SHP77 (cell line): ENCODE measurements at places on chromosomes 5 and 9.

GRCh38 chr5:58818465-58818864 lies 235.6 kb downstream of the RAB3C start:
- DNase-seq, result no peak

- no peak for DNase-seq
These were observed 99.0 kb upstream of the DAB2 start for GRCh38 chr5:39523821-39524220.

GRCh38 chr5:85647349-85648127 lies 970.2 kb upstream of the COX7C start:
- no peak for DNase-seq

GRCh38 chr9:81455462-81456219 lies 233.7 kb downstream of the TLE1 start:
- DNase-seq, result no peak

DNA sequence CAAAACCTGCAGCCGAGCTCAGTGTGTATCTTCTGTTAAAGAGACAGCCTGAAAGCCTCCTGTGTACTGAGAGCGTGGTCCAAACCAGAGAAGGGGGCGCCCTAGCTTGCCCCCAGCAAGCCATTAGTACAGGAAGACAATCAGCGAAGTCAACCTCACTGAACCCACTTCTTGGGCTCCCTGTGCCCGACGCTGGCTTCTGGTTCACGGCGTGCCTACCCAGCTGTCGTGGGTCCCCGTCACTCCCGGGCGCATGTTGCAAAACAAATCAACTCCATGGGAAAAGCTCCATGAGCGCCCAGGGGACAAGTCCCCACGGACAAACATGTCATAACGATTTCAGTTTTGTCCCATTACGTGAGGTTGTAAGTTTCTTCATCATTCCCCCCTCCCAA lies 326.9 kb downstream of the SH3GL2 start:
- no peak for DNase-seq

DNA sequence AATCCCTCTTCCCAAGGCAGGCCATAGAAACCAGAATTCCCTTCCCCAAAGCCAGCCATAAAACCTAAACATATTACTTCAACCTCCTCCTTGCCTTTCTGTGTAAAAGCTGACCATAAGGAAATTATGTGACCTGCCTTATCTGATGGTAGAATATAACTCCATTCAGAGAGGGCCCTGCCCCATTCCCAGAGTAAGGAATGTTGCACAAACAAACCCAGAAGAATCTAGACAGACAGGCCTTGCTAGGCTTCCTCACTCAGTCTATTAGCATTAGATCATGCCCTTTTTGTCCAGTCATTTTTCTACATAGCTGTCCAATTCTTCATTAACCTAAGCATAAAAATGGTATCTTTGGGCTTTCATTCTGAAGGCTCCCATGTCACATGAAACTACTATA lies 17.8 kb upstream of the IFNB1 start:
- no peak for DNase-seq

GRCh38 chr5:75049456-75050351 lies 2.7 kb downstream of the GCNT4 start:
- peak; percentile 21 for DNase-seq

- no peak for DNase-seq
These were observed 40.7 kb downstream of the FAM114A2 start for GRCh38 chr5:153998010-153998409.

DNA sequence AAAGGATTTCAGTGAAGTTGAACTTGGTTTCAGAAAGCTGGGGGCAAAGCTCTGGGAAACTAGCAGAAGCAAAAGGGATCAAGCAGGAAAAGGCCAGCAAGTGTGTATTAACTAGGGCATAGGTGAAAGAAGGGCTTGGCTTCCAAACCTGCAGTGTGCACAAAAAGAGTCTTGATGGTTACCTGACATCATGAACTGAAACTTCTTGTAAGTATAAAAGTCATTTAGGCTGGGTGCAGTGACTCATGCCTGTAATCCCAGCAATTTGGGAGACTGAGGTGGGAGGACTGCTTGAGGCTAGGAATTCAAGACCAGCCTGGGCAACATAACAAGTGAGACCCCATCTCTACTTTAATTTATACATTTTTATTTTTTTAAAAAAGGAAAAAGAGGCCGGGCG lies 216.4 kb downstream of the EPB41L4A start:
- no peak for DNase-seq

DNA sequence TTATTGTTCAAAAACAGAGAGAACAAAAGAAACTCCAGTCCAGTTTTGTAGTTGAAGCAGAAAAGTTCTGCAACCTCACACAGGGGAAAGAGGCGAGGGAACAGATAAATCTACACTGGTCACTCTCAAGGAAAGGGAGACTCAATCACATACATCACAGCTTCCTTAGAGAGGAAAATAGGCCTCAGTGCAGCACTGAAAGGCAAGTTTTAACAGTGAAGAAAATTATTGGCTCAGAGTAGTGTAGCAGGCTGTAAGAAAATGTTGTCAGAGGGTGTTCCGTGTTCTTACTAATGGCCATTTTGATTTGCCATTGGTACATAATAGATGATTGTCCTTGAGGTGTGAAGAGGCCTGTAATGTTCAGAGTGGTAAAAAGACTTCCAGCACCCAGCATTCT lies 530.0 kb upstream of the CDH6 start:
- DNase-seq, result no peak

- no peak for DNase-seq
These were observed 7.2 kb downstream of the ALDH7A1 start for GRCh38 chr5:126587551-126588390.

DNA sequence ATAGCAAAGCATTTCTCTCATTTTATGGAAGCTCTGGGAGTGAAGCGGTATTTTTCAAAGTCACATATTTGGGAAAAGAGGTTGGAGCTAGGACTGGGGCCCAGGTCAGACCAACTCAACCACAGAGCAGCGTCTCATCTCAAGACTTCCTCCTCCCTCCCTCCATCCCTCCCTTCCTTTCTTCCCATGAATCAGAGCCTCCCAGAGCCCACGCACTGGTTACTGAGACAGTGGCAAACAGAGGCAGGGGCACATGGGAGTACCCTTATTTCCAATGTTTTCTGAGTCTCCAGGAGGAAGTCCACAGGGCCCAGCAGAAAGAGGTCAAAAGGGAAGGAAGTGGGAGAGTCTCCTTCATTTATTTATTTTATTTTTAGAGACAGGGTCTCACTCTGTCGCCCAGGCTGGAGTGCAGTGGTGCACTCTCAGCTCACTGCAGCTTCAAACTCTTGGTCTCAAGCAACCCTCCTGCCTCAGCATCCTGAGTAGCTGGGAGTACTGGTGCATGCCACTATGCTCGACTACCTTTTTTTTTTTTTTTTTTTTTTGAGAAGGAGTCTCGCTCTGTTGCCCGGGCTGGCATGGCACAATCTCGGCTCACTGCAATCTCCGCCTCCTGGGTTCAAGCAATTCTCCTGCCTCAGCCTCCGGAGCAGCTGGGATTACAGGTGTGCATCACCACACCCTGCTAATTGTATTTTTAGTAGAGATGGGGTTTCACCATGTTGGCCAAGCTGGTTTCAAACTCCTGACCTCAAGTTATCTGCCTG lies 52.5 kb upstream of the CDKN2AIPNL start:
- DNase-seq, result no peak

- no peak for DNase-seq
These were observed 719 bp upstream of the ISCA1 start for GRCh38 chr9:86282979-86283535.

DNA sequence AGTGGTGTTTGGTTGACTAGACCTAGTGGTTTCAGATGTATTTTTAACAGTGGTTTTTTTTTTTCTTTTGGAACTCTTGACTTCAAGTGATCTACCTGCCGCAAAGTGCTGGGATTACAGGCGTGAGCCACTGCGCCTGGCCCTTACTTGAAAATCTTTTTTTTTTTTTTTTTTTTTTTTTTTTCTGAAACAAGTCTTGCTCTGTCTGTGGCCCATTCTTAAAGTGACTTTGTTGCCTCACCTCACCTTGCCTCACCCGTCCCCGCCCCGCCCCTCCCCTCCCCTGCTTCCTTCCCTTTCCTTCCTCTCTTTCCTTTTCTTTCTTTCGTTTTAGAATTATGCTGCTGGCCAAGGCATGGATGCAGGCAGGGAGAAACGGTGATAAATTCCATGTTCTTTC lies 26.0 kb downstream of the GPBP1 start:
- no peak for DNase-seq

DNA sequence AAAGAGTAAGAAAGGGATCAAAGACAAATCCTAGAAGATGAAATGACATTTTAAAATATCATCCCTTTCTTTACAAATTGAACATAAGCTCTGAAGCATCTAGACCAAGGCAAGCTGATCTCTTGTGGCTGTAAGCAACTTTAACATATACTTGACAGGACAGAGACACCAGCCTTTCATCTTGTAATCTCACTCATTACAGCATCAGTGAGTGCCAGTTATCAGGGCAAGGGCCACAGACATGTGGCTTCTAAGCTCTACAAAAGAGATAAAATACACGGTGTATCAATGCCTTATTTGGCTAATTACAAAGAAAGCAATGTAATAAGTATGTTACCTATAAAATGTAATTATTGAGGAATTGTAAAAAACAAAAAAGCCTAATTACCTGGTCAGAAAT lies 95.0 kb downstream of the DROSHA start:
- no peak for DNase-seq

DNA sequence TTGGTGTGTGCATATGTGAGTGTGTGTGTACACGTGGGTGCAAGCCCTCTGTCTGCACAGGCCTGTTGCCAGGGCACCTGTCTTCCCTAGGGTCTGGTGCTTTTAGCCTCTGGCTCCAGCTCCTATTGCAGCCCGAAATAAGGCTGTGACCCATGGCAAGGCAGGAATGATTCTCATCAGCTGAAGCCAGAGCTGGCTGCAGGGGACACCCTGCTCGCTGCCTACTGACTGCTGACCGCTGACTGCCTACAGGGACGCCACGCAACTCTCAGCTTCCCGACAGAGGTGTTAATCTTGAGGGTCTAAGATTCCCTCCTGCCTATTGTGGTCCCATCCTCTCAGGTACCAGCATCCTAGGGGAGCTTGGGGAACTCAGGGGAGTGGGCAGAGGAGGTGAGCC lies at the start of gene MYOZ3:
Gene MYOZ3, plus strand, starts transcription at position 166 of the 400 bp plus-strand sequence. CDS start 1,691 bp downstream, outside the sequence.
- DNase-seq, result no peak

GRCh38 chr5:6423327-6424109 lies 25.1 kb upstream of the UBE2QL1 start:
- DNase-seq, result no peak

DNA sequence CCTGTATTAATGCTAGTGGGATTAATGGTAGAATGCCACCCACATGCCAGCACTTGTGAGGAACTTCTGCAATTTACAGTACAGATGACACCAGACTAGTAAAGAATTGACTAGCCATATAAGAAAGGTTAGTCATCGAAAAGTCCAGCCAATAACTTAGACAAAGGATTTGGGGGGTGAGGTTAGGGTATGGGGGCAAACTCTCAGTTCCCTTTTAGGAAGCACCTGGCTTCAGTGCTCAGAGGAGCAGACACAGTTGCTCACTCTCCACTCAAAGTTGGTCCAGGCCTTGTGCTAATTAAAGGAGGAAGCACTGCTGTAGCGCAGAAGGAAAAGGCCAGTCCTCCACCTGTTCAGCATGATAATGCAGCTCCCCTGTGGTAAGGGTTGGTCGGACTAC lies 25.2 kb downstream of the TGFBR1 start:
- DNase-seq, result no peak

DNA sequence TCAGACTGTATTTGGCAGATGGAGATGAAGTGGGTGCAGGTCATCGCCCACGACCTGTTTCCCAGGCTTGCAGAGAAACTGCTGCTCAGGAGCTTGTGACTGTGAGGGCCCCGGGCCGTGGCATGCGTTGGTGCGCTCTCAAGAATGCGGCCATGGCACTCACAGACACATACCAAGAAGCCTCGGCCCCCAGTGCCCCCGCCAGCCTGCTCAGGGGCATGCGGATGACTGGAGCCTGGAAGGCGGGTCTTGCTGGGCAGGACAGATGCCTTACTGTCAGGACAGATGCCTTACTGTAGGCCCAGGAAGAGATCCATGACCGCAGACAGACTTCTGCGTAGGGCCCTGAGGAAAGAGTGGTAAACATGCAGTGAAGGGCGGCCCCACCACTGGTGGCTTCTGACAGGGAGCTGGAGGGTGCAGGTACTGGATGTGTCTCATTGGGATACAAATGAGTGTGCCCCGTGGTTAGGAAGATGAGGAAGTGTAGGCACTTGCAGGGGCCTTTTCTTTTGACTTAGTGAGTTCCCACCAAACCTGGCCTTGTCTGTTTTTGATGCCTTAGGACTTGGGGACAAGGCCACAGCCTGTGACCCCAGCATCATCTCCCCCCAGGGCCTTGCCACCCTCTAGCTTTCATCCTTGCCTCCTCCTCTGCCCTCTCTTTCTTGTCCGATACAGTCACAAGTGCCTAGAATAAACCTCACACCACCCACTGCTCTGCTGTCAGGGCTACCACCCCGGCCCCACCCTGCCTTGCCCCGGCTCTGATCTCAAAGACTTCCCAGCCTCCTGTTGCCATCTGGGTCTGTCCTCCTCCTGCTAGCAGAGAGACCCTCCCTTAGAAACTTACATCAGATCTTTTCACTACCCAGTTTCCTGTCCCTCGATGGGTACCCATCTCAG lies 68.8 kb upstream of the ABL1 start:
- no peak for DNase-seq

DNA sequence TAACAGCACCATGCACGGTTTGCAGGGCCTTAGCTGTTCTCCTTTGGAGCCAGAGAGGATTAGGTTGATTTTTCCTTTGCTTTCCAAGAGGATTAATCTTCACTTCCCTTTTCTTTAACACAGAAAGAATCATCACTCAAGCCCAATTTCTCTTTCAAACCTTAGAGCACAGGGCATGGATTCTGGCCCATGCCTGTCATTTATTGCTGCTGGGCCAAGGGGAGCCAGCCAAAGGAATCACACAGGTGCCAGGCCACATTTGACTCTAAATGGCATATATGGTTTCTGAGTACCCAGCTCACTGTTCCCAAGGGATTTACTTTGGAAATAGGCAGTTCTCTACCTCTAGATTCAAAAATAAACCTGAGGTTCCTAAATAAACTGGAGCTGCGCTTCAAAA lies 58.3 kb downstream of the FBXL7 start:
- DNase-seq, result no peak

DNA sequence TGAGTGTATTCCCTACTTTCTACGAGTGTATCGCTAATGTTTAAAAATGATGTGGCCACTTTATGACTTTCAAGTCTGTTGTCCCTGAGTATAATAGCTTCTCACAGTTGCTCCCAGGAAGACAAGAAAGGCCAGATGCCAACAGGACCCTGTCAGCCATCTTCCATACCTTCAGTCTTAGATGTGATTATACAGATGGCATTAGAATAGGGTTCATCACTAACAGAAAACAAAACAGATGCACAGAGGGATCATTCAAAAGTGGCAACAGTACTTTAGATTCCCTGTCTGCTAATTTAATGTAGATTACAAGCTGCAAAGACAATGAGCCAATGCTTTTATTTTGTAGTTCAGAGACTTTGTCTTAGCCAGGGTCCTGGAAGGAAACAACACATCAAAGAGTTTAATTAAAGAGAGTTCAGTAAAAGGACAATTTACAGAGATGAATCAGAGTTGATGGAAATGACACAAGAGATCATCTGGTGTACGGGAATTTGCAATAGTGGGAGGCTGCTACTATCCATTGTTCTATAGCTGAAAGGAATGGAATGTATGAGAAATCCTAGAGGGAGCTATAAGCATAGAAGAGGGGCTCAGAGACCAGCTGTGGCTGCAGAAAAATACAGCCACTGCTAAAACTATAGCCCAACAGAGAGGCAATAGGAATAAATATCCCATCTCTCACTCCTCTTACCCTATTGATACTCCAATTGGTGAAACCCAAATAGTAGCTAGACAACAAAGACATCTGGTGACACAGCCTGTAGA lies 393.7 kb upstream of the SMC2 start:
- no peak for DNase-seq
